HS-27A (cell line): ENCODE measurements at places on chromosomes 11 and 22.

DNA sequence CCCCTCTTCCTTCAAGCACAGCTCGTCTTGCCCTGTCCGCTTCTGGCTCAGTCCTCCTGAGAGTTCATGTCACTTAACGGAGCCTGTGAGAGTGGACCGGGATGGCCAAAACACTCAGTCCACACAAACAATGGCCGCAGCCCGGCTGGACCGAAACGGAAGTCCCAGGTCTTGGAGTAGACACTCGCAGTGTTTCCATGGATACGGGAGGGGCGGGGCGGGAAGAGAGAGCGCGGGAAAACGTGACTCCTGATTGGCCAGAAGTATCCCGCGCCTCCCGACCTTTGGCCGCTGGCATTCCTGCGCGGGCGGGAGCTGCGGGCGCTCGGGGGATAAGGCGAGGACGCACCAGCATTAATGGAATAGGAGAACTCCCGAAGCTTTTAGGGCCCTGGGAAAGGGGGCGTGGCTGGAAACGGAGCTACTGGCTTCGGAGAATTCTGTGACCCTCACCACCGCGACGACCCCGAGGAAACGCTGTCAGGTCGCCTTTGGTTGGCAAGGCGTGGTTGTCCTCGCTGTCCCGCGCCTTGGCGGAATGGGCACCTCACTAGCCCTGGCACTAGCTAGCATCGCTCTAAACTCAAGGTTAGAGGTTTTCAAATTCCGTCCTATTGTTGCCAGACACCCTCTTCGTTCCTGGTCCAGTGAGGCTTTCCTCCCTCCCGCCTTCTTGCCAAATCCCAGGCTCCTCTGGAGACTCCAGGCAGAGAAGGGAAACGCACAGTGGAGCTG is at the start of the genes NLRP14 and ZNF214:
NLRP14 (plus strand) TSS at position 297 of the 735 bp plus-strand sequence. CDS start 18,108 bp downstream, outside the sequence.
ZNF214 (minus strand) TSS at position 164 of the 735 bp plus-strand sequence. CDS start 17,511 bp downstream, outside the sequence.
- peak; percentile 95 for DNase-seq

GRCh38 chr22:42648368-42649245 is 585 bp downstream of the CYB5R3 start:
- DNase-seq, result no peak

GRCh38 chr11:18063125-18063524 is 17.1 kb upstream of the TPH1 start:
- DNase-seq, result no peak

GRCh38 chr11:127130321-127130720 is 129.8 kb upstream of the KIRREL3 start:
- DNase-seq, result no peak

- no peak for DNase-seq
Measured at GRCh38 chr11:36443661-36444060, 66.4 kb downstream of the TRAF6 start.

DNA sequence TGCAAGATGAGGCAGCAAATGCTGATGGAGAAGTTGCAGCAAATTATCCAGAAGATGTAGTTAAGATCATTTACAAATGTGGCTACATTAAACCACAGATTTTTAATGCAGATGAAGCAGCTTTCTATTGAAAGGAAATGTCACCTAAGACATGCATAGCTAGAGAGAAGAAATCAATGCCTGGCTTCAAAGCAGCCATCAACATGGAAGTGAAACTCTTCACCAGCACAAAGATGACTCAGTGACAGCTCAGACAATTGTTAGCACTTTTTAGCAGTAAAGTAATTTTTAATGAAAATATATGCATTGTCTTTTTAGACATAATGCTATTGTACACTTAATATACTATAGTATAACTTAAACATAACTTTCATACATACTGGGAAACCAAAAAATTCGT is 71.4 kb downstream of the FANCF start:
- DNase-seq, result no peak

DNA sequence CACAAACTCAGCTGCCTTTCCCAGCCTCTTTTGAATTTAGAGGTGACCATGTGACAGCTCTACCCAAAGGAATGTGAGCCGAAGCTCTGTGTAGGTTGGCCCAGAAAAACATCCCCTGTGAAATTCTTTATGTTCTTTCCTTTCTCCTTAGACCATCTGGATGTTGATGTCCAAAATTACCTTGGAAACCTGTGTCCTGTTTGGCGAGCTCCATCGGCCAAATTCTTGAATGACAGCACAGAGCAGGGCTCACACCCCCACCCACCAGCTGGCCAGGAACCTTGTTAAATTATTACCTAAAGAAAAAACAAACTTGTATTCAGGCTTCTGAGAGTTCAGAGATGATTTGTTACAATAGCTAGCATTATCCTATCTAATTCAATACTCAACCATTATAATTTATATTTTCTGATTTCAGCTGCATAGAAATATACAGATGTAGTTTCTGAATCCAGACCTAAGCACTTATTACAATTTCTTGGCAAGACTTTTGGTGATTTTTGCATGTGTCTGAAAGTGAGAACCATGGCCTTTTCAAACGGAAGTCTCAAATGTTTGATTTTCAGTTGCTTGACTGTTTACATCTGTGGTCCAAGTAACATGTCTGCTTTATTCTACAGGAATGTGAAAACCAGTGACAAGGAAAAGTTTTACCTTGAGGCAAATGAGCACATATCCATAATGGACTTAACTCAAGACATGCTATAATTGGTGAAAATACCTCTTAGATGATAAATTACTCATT is 554.2 kb downstream of the NTM start:
- no peak for DNase-seq

DNA sequence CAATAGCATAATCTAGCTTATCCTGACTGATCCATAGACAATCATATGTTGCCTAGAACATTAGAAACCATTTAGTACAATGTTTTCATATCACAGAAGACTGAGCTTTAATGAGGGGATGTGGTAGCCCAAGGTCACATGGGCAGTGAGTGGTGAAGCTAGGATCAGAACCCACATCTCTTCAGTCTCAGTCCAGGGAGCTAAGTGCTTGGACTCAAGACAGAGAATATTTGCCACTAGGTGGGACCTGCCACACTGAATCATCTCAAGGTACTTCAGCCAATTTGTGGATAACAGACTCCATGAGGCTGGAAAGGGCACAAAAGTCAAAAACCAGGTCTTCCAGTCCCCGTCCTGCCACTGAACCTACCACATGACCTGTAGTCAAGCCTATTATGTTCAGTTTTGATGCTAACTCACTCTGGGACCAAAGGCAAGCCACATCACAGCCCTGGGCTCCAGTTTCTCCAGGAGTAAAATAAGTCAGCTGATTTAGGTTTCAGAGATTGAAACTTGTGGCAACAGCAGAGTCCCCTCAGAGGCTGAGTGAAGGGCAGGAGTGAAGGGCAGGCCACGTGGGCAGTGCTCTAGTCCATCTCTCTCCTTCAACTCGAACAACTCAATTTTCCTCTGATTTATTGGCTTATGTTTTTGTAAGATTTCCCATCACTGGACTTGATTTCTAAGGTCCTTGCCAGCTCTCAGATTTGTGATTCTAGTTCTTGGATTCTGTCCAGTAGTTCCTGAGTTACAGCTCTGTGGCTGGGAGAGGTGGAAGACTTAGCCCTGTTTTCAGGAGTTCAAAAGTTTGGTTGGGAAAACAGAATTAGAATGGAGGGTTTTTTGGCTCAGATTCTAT is 84.6 kb upstream of the PHOX2A start:
- no peak for DNase-seq

DNA sequence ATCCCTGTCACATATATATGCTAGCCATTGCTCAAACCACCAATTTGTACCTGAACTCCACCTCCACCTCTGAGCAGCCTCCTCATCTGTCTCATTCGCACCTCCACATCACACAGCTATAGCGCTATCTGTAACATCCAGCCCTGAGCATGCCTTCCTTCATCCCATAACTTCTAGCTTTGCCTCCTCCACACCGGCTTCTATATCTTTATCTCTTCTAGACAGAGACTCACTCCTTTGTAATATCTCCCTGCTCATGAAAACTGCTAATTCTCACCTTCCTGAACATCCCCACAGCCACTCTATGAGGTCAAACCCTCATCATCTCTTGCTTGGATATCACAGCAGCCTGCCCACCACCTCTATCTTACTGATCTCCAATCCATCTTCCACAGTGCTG is 5.9 kb downstream of the SIAE start:
- no peak for DNase-seq

GRCh38 chr11:7964873-7965272 is 374 bp downstream of the NLRP10 start:
- peak; percentile 83 for DNase-seq

DNA sequence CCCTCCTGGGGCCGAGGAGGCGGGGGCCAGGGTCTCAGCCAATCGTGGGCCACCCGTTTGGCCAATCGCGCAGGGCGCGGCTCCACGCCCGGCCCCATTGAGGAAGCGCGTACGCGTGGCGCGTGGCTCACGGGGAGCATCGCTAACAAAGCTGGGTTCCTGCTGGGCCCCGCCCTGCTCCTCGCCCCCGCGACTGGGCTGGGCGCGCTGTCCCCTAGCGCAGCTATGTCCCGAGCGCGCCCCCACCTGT is 614 bp upstream of the ASCL2 start:
- no peak for DNase-seq

- no peak for DNase-seq
Measured at GRCh38 chr11:33347490-33348125, 90.4 kb downstream of the HIPK3 start.

DNA sequence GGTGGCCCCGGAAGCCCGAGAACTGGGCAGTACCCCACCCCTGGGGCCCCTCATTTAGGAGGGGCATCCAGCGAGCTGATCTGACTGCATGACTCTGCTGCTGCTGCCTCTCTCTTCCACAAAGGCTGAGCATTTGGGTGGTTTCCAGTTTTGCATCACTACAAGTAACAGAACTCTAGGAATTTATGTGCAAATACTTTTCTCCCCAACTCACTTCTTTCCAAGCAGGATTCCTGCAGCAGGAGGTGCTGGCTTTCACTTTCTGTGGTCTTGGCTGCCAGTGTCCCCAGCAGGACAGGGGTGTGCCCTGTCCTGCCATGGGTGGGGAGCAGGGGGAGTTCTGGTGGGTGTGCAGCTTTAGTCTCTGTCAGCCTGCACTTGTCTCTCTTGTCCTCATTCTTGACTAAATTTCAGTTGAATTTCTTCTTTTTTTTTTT is 21.2 kb downstream of the UPB1 start:
- peak; percentile 49 for DNase-seq

DNA sequence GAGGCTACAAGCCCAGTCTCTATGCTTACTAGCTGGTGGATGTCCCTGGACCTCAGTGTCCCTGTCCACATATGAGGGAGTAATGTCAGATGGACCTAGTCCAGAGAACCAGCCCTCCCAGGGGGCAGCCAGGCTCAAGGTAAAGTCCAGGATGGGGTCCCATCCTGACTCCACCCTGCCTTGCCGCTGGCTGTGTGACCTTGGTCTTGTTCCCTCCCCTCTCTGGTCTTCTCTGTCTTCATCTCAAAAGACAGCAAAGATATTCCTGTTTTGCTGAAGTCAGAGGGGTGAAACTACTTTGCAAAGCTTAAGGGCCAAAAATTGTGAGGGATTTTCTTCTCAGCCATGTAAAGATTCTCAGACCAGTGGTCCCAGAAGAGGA is 9.2 kb upstream of the C11orf96 start:
- no peak for DNase-seq

- no peak for DNase-seq
Measured at GRCh38 chr11:1198561-1199240, 24.2 kb upstream of the MUC5B start.

DNA sequence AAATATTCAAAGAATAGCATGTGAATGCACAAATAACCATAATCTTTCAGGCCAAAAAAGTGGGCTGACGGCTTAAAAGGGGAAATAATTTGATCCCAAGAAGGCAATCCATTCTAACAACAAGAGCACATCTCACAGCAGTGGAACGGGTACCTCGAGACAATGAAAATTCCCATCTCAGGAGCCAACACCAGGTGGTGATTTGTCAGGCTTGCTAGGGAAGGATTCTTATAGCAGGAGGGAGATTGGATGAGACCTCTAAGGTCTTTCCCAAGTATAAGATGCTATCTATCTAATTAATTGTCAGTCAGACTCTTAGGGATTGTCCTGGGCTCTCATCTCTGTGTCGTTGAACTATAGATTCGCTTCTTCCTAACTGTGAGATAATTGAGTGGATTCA is 284.0 kb downstream of the ETS1 start:
- DNase-seq, result no peak

GRCh38 chr22:25060522-25061071 is 108.1 kb downstream of the KIAA1671 start:
- no peak for DNase-seq

DNA sequence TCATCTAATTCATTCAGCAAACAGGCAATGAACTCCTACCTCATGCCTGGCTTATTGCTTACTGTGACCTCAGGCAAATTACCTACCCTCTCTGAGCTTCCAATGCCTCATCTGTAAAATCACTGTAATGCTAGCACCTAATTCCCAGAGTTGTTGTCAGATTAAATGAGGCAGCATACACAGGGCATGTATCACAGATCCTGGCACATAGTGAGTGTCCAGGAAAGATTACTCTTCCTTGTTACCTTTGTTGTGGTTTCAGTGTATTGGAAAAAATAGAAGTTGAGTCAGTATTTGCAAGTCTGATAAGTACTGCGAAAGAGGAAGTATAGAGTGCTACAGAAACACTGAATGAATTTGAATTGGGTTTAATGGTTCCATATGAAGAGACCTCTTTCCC is 26.4 kb upstream of the LRRC55 start:
- DNase-seq, result no peak

GRCh38 chr11:46414879-46415278 is 23.3 kb upstream of the CHRM4 start:
- no peak for DNase-seq

- no peak for DNase-seq
Measured at GRCh38 chr11:44527476-44527875, 38.0 kb upstream of the CD82 start.

GRCh38 chr11:20584093-20584774 is 15.2 kb upstream of the SLC6A5 start:
- DNase-seq, result no peak

DNA sequence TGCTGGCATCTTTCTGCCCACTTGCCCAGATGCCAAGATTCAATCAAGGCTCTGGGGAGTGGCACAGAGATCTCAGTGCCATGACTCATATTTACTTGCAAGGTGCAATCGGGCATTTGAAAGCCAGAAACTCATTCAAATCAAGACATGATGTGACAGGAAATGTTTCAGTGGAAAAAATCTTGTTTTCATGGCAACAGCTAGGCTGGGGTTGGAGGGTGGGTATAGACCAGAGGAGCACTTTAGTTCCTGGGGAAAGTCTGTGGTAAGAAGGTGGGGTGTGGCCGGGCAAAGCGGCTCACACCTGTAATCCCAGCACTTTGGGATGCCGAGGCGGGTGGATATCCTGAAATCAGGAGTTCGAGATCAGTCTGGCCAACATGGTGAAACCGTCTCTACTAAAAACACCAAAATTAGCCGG is 1.2 kb downstream of the MAJIN start:
- DNase-seq, result no peak

DNA sequence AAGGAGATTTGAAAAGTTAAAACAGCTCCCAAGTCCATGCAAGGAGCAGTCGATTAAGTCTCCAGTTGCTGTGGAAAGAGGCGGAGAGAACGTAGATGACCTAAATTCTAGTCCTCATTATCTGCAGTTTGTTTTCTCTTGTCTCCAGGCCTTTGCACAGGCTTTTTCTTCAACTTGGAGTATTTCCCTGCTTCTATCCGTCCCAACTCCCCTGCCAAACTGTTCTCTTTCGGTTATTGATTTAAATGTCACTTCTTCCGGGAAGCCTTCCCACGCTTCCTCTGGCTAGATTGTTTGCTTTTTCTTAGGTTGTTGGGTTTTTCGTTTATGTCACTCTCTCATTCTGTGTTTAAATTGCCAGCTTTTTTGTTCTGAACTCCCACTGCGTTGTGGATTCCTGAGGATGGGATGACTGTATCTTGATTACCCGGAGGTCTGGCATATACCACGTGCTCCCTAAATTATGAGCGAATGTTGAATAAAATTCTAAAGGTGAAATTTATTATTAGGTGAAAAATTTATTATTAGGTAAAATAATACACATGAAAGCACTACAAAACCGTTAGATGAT is 463 bp downstream of the TMEM126B start:
- DNase-seq, result no peak
